ENCODE measurements at places on chromosomes 6 and 20. TPM values are rescaled to one million over a fixed set of nuclear protein-coding genes. Genes with fewer than 3 reads are reported as not detected.

ADGRG6 gene
- 25.6 TPM for total RNA-seq

C2 gene
- 4.1 TPM for total RNA-seq

C6orf132 gene
- total RNA-seq = not detected

VWA7 gene
- total RNA-seq = 0.36 TPM

ABRACL gene
- total RNA-seq = 17.4 TPM

ELOVL2 gene
- total RNA-seq = 22.0 TPM

FAM120B gene
- total RNA-seq = 42.6 TPM

SPATA25 gene
- 2.5 TPM for total RNA-seq

TMC2 gene
- 3.7 TPM for total RNA-seq

GABRR1 gene
- total RNA-seq = 0.09 TPM

RIN2 gene
- total RNA-seq = 37.4 TPM

FAM217A gene
- not detected for total RNA-seq

MAS1 gene
- total RNA-seq = 0.09 TPM

UQCC2 gene
- 26.4 TPM for total RNA-seq

PPP1R3D gene
- total RNA-seq = 3.6 TPM

LY6G5C gene
- total RNA-seq = 3.4 TPM

DDX43 gene
- 0.54 TPM for total RNA-seq

MDC1 gene
- total RNA-seq = 9.5 TPM

DEFB124 gene
- not detected for total RNA-seq

AIF1 gene
- total RNA-seq = 6.4 TPM

SLC35D3 gene
- total RNA-seq = 0.36 TPM

CLDN20 gene
- not detected for total RNA-seq

SNAI1 gene
- total RNA-seq = 0.27 TPM

TCP11 gene
- total RNA-seq = not detected

MATN4 gene
- total RNA-seq = not detected

MEP1A gene
- 0.09 TPM for total RNA-seq

NELFCD gene
- 52.6 TPM for total RNA-seq

HM13 gene
- 43.7 TPM for total RNA-seq

PSORS1C1 gene
- not detected for total RNA-seq

PRDM13 gene
- 4.7 TPM for total RNA-seq

ENPP1 gene
- 1.6 TPM for total RNA-seq

KCNG1 gene
- total RNA-seq = 3.5 TPM

ENPP4 gene
- 30.3 TPM for total RNA-seq

NKAIN4 gene
- 35.0 TPM for total RNA-seq

MRPS18B gene
- 51.7 TPM for total RNA-seq

HLA-DQB2 gene
- total RNA-seq = not detected

GNMT gene
- 0.36 TPM for total RNA-seq

MCHR2 gene
- total RNA-seq = 0.91 TPM

TGM3 gene
- total RNA-seq = 0.27 TPM

SYTL3 gene
- 2.4 TPM for total RNA-seq

MOG gene
- total RNA-seq = 0.18 TPM

ARMC12 gene
- 0.54 TPM for total RNA-seq

MYMX gene
- total RNA-seq = not detected

HLA-F gene
- total RNA-seq = 2.4 TPM

HLA-DPB1 gene
- 1.8 TPM for total RNA-seq

ELOVL4 gene
- 29.2 TPM for total RNA-seq

Data from cerebellum (tissue), 4 donors.